Stimulated activated CD8-positive, alpha-beta memory T cell treated with anti-CD3 and anti-CD28 coated beads, Interleukin-12 subunit alpha, Interleukin-12 subunit beta, amount 100 ng/mL, for 1 hour (primary cell): ENCODE measurements at places on chromosomes 6 and 20.

DNA sequence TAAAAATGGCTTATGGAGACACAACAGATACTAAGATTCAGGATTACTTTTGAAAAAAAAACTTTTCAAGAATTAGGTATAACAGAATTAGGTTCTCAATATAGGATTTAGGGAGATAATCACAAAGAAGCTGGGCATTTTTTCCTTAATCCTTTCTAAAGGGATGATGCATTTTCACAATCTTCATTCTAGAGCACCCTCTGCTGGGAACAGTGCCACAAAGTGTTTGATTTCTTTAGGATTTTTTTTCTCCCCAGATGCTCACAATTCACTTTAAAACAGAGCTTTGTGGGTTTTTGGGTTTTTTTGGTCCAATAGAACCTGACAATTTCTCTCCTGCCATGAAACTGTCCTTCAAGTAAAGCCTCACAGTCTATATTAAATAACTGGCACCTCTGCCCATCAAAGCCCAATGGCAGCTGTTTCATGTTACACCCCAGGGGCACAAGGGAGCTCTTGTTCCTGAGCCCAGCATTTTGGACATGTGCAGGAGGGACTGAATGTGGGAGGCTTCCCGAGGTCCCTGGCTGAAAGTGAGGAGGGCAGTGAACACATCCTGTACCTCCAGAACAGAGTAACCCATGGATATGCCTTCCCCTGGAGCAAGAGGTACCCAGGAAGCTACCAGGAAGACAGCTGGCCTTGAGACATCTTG is 39.7 kb downstream of the PREP start:
- no peak for DNase-seq

DNA sequence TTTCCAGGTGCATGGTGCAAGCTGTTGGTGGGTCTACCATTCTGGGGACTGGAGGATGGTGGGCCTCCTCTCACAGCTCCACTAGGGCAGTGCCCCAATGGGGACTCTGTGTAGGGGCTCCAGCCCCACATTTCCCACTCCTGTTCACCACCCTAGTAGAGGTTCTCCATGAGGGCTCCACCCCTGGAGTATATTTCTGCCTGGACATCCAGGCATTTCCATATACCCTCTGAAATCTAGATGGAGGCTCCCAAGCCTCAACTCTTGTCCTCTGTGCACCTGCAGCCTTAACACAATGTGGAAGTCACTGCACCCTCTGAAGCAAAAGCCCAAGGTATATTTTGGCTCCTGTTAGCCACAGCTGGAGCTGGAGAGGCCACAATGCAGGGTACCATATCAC is 393.5 kb downstream of the RNGTT start:
- no peak for DNase-seq

DNA sequence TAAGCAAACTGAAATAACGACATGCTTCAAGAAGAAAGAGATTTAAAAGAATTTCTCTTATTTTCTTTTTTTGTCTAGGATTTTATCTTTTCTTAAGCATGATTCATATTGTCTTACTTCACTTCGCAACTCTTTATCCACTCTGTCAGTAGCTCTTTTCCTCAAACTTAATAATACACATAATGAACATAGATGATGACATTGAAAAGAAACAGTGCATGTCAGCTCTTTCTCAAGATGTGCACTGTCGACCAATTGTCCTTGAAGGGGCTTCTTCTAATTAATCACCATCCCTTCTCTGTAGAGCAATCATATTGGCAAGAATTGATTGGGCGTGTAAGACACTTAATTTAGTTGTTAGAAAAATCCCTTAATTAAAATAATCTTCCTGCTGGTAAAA is 356.5 kb downstream of the EYS start:
- DNase-seq = no peak

GRCh38 chr6:25949695-25950094 is 12.9 kb upstream of the TRIM38 start:
- no peak for DNase-seq

GRCh38 chr20:37261714-37262113 is at the start of gene GHRH:
TSS of gene GHRH (minus strand) at chr20:37261814. CDS start at chr20:37256889, 4,925 bp downstream.
- DNase-seq = no peak

GRCh38 chr6:136343700-136344099 is 54.1 kb upstream of the BCLAF1 start:
- DNase-seq = no peak

GRCh38 chr6:31175971-31176370 is 5.5 kb upstream of the POU5F1 start:
- no peak for DNase-seq

GRCh38 chr6:36054956-36055355 is 27.3 kb downstream of the MAPK14 start:
- DNase-seq = no peak

DNA sequence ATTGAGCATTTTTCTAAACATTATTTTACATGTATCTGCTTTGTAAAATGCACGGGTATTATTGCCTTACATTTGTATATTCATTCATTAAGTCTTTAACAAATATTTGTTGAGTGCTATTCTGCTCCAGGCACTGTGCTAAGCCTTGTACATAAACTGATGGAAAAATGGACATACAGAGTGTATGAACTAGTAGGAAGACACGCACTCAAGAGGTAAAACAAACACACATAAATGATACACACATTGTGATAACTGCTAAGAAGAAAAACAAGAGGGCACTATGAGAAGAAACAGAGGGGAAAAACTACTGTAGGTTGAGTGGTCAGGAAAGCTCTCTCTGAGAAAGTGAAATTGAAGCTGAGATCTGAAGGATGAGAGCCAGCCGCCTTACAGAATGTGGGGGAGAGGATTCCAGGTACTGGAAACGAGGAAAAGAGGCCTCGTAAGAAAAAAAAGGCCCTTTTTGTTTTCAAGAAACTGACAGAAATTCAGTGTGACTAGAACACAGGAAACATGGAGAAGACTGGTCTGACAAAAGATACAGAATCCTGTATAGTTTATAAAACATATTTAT is 117.5 kb downstream of the EYA4 start:
- no peak for DNase-seq

GRCh38 chr6:95629551-95629950 is 52.2 kb downstream of the MANEA start:
- DNase-seq = no peak

DNA sequence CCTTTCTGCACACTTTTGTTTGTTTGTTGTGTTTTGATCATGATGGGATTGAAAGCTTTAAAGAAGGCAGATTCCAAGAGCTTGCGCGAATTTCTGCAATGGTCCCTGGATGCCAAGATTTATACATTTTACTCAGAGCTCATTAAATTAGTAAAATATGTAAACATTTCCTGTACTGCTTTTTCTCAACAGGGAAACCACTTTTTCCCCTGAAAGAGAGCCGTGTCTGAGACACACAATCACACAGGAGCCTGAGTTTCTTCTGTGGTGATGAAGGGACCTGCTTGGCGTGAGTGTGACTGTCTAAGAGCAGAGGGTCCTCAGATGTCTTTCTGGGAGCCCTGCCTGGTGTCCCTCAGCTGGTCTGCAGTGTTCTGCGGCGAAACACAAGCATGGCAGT is 12.1 kb upstream of the TAGAP start:
- DNase-seq = no peak

DNA sequence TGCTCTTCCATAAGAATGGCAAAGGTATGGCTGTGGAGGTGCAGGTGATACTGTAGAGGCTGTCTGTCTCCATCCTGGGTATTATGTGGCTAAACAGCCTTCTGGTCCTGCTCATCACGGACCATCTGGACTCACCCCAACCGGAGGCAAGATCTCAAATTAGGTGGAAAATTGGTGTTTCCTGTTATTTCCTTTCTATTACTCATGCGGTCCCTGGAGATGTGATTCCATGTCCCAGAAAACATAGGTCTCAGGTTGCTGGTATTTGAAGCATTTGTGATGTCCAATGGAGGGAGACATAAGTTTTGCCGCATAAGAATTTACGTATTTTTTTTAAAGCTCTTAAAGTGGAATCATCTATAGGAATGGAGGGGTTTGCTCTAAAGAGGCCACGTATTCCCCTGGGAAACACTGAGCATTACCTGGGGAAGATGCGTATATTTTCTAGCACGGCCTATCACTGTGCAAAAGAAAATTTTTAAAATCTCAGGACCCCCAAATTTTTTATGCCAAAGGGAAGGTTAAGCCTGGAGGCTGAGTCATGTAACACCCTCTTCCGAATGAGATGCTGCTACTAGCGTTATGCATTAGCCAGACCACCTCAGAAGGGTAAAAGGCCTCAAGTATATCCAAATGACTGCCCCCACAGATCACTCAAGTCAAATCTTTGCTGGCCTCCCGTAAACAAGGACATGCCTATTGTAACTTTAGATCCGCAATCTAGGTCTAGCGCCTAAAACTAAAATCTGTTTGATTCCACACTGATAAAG is 22.4 kb upstream of the PBOV1 start:
- DNase-seq = no peak

- no peak for DNase-seq
Measured at GRCh38 chr6:34370361-34370760, 22.1 kb downstream of the NUDT3 start.

DNA sequence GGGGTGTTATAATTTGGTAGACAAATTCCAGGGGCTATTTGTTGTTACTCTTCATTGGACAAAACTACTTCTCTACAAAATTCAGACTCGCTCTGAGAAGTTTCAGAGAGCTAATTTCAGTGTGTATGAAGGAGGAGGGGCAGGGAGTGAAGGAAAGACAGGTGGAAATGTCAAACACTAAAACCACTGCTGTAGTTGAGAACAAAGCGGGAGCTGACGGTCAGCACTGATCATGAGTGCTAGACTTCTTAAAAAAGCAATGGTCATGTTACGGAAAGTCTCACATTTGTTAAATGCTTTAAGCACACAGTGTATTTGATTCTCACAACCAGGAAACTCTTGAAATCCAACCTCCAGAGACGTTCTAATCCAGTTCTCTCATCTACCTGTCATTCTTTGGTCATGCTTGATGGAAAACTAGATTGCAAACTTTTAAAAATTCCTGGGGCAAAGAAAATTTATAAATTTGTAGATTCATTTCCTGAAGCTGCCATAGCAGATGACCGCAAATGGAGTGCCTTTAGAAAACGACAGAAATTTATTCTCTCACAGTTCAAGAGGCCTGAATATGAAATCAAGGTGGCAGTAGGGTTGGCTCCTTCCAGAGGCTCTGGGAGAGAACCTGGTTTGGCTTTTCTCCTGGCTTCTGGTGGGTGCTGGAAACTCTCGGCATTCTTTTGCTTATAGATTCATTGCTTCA is 100.7 kb upstream of the CARMIL1 start:
- no peak for DNase-seq

DNA sequence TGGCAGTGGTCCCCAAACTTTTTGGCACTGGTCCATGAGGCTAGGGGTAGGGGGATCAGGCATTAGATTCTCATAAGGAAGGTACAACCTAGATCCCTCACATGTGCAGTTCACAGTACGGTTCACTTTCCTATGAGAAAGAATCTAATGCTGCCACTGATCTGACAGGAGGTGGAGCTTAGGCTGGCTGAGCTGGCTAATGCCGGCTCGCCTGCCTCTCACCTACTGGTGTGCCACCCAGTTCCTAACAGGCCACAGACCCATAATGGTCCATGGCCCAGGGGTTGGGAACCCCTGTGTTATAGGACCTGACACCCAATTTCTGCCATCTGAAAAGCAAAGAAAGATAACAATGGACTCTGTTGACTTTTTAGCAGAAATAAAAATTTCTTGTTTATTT is 199.6 kb downstream of the GMPR start:
- DNase-seq = no peak

- no peak for DNase-seq
Measured at GRCh38 chr6:53861518-53861917, 66.7 kb downstream of the LRRC1 start.

GRCh38 chr20:37296371-37296770 is 6.9 kb downstream of the MANBAL start:
- no peak for DNase-seq

DNA sequence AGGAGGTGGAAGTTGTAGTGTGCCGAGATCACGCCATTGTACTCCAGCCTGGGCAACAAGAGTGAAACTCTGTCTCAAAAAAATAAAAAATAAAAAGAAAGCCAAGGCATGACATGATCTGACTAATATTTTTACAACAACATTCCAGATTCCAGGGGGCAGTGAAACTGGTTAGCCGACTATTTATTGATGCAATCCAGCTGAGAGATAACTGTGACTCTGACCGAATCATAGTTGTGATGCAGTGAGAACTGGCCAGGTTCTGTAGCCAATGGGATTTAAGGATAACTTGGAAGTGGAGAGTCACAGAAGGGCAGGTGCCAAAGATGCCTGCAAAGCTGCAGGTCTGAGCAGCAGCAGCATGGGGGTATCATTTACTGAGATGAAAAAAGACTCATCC is 82.9 kb upstream of the TSHZ2 start:
- no peak for DNase-seq

DNA sequence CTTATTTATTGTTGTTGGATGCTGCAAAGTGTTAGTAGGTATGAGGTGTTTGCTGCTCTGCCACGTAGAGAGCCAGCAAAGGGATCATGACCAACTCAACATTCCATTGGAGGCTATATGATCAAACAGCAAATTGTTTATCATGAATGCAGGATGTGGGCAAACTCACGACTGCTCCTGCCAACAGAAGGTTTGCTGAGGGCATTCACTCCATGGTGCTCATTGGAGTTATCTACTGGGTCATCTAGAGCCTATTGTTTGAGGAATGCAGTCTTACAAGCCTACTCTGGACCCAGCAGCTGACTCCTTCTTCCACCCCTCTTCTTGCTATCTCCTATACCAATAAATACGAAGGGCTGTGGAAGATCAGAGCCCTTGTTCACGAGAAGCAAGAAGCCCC is 12.1 kb downstream of the MICB start:
- DNase-seq = no peak

DNA sequence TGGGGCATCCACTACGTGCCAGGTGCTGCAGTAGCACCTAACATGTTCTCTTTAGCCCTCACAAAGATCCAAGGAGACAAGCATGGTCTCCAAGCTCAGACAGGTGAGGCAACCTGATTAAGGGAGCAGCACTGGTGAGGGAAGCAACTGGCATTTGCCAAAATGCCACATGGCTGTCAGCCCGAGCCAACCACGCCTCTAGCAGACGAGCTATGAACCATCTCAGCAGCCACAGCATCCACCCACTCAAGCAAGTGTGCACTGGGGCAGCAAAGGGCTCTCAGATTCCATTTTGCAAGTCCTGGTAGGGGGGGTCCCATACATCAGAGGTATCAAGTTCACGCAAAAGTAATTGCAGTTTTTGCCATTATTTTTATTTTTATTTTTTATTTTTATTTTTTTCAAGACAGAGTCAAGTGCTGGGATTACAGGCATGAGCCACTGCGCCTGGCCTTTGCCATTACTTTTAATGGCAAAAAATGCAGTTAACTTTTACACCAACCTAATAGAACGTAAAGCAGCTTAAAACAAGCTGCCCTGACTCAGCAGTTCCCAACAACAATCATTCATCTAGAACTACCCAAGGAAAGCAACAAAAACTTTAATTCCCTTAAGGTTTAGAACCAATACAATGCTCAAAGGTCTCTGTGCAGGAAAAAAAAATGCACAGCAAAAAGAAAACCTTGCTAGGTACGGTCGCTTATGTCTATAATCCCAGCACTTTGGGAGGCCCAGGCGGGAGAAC is 36.3 kb upstream of the SPDEF start:
- DNase-seq = no peak

DNA sequence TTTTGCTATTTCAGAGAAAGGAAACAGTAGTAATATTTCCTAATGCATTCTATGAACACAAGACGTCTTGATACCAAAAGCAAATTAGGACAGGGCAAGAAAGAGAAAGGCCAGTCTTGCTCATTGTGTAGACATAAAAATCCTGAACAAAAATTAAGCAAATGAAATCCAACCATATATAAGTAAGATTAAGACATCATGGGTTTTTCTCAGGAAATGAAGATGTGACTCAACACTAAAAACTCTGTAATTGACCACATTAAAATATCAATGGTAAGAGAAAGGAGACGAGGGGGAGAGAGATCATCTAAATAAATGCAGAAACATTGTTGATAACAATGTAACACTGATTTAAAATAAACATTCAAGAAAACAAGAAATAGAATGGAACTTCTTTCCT is 205.4 kb downstream of the SOD2 start:
- DNase-seq = no peak
